ENCODE measurements at places on chromosomes 5 and 9.

- DNase-seq = no peak
- H3K36me3 ChIP-seq = no peaks in the 10 kb centered on the region
- H3K27me3 ChIP-seq = no peaks in the 10 kb centered on the region
- H3K27ac ChIP-seq = no peak overlapping the region
These were observed 6.5 kb downstream of the PPIP5K2 start for GRCh38 chr5:103126557-103126956.

GRCh38 chr5:87004101-87004500 lies 263.6 kb upstream of the RASA1 start:
- H3K27me3 ChIP-seq = no peaks in the 10 kb centered on the region
- H3K4me3 ChIP-seq = no peak overlapping the region
- H3K27ac ChIP-seq = no peak overlapping the region
- H3K36me3 ChIP-seq = no peaks in the 10 kb centered on the region

DNA sequence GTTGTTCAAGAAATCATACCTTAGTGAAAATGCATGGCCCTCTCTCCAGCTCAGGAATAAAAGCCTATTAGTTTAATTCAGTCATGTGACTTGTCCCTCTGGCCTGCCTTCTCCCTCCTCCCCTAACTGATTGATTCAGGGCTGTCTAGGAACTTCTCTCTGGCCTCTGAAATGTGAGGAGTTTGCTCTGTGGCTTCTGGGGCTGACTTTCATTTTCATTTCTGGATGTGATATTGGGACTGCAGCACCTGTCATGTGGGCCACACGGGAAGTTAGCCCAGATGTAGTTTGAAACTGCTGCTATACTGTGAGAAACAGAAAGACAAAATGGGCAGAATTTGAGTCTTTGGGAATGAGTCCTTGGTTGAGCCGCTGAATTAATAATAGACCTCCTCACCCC lies 44.8 kb downstream of the PARP8 start:
- DNase-seq = no peak
- H3K4me1 ChIP-seq = peaks cover 10% of the 10 kb centered on the region
- H3K27ac ChIP-seq = no peak overlapping the region
- H3K27me3 ChIP-seq = no peaks in the 10 kb centered on the region
- H3K4me3 ChIP-seq = no peak overlapping the region

DNA sequence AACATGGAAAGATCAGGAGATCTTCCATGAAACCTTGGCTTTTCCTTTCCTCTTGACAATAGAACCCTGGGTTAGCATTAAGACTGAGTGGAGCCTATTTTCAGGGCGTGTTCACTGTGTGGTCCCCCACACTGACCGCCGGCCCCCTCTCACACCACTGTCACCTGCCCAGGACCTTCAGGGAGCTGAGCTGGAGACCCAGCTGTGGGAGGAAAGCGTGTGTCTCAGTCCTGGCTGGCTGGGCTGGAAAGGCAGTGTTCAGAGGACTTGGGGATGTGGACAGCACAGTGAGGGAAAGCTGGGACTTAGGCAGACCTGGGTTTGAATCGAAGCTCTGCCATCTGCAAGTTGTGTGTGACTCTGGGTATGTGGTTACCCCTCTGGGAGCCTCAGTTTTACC lies 268.1 kb downstream of the NSG2 start:
- no peak overlapping the region for H3K27ac ChIP-seq
- H3K27me3 ChIP-seq = peaks cover 37% of the 10 kb centered on the region
- no peak overlapping the region for H3K4me3 ChIP-seq
- H3K4me1 ChIP-seq = peaks cover 3% of the 10 kb centered on the region

DNA sequence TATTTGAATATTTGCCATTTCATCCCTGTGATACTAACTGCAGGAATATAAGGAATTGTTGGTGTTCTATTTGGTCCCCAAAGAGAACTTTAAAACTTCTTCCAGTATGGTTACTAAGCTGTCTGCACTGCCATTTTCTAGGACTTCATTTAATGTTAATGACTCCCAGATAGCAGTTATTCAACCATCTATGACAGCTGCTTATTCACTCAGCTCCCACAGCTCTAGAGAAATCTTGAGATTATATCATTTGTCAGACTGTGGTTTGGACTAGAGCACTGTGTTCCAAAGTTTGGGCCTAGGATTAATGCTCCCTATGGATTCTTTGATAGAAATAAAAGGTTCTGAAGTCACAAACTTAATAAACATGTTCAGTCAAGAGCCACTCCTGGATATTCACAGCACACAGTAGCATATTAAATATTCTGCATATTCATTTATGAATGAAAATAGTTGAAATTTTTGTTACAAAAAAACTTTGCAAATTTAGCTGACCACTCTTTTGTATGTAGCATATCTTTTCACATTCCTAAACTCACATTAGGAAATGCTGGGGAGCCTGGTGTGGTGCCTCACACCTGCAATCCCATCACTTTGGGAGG lies 173.7 kb downstream of the NFIB start:
- no peak overlapping the region for H3K27ac ChIP-seq
- no peak for DNase-seq
- H3K4me1 ChIP-seq = peaks cover 16% of the 10 kb centered on the region
- H3K27me3 ChIP-seq = no peaks in the 10 kb centered on the region

GRCh38 chr9:32554591-32554990 lies 2.2 kb upstream of the TOPORS start:
- no peaks in the 10 kb centered on the region for H3K27me3 ChIP-seq
- H3K4me3 ChIP-seq = peak overlapping the region; percentile 21
- no peak for DNase-seq
- peaks cover 21% of the 10 kb centered on the region for H3K4me1 ChIP-seq

DNA sequence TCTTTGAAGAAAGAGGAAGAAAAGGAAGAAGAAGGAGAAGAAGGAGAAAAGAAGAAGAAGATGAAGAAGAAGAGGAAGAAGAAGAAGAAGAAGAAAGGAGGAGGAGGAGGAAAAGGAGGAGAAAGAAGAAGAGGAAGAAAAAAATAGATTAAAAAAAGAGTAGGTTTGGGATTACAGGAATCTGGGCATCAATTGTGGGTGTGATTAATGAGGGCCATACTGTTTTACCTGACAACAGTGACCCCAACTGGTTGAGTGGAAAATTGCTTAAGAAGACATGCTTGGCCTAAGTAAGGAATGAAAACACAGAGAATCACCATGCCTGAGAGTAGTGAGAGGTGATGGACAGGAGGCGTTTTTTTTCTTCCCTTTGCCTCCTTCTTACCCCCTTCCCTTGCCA lies 114.6 kb downstream of the FAM170A start:
- H3K4me3 ChIP-seq = no peak overlapping the region
- H3K4me1 ChIP-seq = no peaks in the 10 kb centered on the region
- DNase-seq = peak; percentile 4

DNA sequence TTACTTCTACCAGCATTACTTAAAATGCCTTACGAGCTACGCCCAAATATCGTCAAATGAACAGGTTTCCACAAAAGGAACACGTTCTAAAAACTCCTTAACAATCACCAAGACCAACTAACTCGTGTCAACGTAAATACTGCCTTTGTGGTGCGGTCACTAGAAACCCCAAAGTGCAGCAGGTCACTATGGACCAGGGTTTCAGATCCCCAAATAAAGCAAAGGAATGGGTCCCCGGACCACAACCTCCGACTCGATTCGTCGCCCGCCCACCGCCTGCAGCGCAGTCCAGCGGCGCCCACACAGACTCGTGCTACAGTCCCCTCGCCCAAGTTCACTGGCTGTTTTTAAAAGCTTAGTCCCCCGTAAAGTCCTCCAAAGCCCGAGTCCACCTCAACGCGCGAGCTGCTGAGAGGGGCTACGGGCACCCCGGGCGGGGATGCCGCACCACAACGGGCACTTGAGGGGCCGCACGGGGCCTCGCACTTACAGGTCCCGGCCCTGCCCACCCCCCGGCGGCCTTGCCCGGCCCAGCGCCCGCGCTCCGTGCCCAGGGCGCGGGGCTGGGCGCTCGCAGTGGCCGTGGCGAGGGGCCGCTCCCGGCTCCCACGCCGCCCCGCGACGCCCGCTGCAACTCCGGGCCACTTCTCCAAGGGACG lies 1.1 kb downstream of the NFIB start:
- peaks cover 32% of the 10 kb centered on the region for H3K4me1 ChIP-seq
- H3K27me3 ChIP-seq = peaks cover 85% of the 10 kb centered on the region
- H3K4me3 ChIP-seq = peak overlapping the region; percentile 90
- no peak overlapping the region for H3K27ac ChIP-seq

DNA sequence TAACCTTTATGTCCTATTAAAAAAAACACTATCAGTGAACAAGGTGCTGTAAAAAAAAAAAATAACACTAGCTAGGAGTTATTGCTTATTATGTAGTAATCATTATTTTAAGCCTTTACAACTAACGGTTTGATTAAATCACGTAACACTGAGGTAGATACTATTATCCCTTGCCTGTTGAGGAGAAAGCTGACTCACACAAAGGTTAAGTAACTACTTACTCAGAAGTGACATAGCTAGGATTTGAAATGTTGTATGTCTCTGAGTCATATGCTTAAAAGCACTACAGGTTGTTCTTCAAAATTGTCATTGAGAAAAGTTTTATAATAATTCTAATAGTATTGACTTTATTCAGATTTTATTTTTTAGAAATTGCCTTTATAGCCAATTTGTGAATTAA lies 8.8 kb downstream of the TENT2 start:
- no peaks in the 10 kb centered on the region for H3K27me3 ChIP-seq
- H3K27ac ChIP-seq = no peak overlapping the region
- H3K4me1 ChIP-seq = peaks cover 4% of the 10 kb centered on the region
- no peak overlapping the region for H3K4me3 ChIP-seq
- no peak for DNase-seq
- peaks cover 46% of the 10 kb centered on the region for H3K36me3 ChIP-seq

GRCh38 chr9:83981126-83981871 lies 694 bp downstream of the RMI1 start:
- peaks cover 26% of the 10 kb centered on the region for H3K36me3 ChIP-seq
- H3K27ac ChIP-seq = peak overlapping the region; percentile 100
- H3K27me3 ChIP-seq = peaks cover 18% of the 10 kb centered on the region
- H3K4me1 ChIP-seq = peaks cover 38% of the 10 kb centered on the region

DNA sequence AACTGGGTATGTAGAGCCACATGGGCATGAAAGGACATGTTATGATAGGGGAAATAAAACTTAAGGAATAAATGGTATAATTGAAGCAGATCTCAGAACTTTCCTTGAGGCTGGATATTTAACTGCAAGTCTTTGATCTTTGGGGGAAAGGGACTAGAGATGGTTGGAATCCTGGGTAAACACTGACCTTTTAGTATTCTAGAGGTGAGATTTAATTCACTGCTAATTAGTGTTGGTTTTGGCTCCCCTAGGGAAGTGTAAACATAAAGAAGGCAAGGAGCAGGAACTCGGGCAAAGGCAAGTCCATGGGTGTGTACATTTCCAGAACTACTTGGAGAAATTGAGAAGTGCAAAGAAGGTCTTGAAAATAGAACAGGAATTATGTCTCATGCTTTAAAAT lies 16.6 kb downstream of the NIM1K start:
- H3K4me1 ChIP-seq = peaks cover 10% of the 10 kb centered on the region
- H3K4me3 ChIP-seq = no peak overlapping the region
- DNase-seq = no peak
- H3K27ac ChIP-seq = no peak overlapping the region

DNA sequence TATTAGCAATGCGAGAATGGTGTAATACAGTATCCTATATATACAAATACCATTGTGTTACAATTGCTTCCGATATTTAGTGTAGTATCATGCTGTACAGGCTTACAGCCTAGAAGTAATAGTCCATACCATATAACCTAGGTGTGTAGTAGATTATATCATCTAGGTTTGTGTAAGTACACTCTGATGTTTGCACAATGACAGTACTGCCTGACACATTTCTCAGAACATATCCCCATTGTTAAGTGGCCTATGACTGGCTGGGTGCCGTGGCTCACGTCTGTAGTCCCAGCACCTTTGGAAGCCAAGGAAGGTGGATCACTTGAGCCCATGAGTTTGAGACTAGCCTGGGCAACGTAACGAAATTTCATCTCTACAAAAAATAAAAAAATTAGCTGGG lies 124.6 kb downstream of the PAM start:
- peaks cover 14% of the 10 kb centered on the region for H3K36me3 ChIP-seq
- DNase-seq = no peak
- H3K4me1 ChIP-seq = peaks cover 19% of the 10 kb centered on the region
- no peak overlapping the region for H3K27ac ChIP-seq

- H3K27ac ChIP-seq = peak overlapping the region; percentile 93
- DNase-seq = peak; percentile 9
- H3K27me3 ChIP-seq = no peaks in the 10 kb centered on the region
- no peaks in the 10 kb centered on the region for H3K36me3 ChIP-seq
These were observed 343 bp downstream of the KIAA0825 start for GRCh38 chr5:94618029-94618492.

DNA sequence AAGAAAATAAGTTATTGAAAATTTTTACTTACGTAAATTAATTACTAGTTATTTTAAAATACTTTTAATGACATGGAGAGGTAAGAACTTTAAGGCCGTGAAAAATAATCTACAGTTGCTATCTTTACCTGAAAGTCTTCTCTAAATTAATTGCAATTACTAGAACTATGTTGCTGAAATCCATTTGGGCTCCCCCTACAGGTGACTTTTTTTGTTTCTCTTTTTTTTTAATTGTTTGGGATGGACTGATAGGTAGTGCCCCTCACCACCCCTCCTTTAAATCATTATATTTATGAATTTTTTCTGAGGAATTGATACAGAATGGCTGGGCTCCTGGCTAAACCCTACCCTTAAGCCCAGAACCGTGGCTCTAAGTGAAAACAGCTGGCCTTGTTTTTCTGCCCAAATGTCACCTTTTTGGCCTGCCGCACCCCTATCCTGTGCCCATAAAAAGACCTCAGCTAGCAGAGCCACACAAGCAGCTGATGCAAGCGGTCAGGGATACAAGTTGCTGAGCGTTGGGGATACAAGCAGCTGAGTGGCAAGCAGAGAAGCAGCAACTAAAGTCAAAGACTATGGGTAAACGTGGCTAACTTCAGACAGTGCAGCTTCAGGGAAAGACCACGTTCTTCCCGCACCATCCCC lies 315.2 kb upstream of the ACO1 start:
- H3K27ac ChIP-seq = no peak overlapping the region
- DNase-seq = no peak
- no peak overlapping the region for H3K4me3 ChIP-seq
- no peaks in the 10 kb centered on the region for H3K36me3 ChIP-seq
- no peaks in the 10 kb centered on the region for H3K27me3 ChIP-seq

- peaks cover 9% of the 10 kb centered on the region for H3K36me3 ChIP-seq
- no peaks in the 10 kb centered on the region for H3K27me3 ChIP-seq
- peak overlapping the region; percentile 76 for H3K4me3 ChIP-seq
These were observed 4.0 kb downstream of the SAP30L start for GRCh38 chr5:154449786-154450185.

DNA sequence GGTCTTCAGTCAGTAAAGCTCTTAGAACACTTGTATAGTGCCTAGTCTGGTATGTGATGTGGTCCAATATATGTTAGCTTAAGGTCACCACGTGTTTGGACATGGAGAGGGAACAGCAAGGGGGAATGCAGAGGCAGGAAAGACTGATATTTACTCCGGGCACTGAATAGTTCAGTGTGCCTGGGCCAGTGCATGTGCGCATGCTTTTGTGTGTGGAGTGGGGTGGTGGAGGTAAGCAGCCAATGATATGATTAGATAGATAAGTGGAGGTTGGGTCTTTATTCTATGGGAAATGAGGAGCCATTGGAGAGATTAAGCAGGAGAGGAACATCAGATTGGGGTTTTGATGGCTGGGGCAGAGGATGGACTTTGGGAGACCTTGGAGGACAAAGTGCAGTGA lies 14.0 kb downstream of the OR13J1 start:
- H3K27me3 ChIP-seq = peaks cover 15% of the 10 kb centered on the region
- no peaks in the 10 kb centered on the region for H3K36me3 ChIP-seq
- no peak overlapping the region for H3K27ac ChIP-seq
- DNase-seq = no peak
- H3K4me1 ChIP-seq = no peaks in the 10 kb centered on the region
- no peak overlapping the region for H3K4me3 ChIP-seq

Data from neural crest cell (in vitro differentiated cells).